ENCODE measurements at places on chromosomes 4 and X. TPM values are rescaled to one million over a fixed set of nuclear protein-coding genes. Genes with fewer than 3 reads are reported as not detected.

GRCh38 chr4:73055241-73055897, 14.1 kb downstream of the COX18 start:
- DNase-seq: no peak

DNA sequence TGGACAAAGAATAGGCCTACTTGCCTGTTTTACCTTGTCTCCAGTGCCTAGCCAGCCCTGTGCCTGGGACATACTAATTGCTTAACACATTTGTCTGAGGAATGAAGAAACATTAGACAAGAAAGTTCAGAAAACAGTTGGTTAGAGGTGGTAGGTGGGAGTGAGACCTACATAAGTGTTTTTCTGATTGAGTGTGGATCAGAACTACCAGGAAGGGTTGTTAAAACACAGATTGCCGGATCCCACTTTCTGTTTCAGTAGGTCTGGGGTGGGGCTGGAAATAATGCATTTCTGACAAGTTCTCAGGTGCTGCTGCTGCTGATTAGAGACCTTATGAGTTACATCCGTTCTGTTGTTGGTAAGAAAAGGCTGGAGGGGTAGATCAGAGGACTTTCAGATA, 5.7 kb upstream of the JADE1 start:
- DNase-seq: no peak

MAGEA11 gene
- not detected for total RNA-seq

GRCh38 chrX:78116766-78117165, 12.7 kb downstream of the PGK1 start:
- DNase-seq: no peak

DNA sequence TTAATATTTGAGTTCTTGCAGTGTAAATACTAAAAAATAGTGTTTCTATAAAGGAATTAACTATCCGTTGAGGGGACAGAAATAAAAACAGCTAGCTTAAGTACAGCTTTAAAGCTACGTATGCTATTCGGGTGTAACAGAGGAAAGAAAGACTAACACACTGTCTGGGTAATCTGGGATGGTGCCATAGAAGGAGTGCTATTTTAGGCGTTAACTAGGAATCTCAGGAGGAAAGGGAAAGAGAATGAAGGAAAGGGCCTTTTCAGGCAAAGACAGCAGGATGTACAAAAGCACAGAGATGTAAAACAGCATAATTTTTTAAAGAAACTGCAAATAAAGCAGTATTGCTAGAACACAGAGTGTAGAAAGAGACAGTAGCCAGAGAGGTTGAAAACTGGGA, 161.8 kb downstream of the RAP1GDS1 start:
- no peak for DNase-seq

GRCh38 chr4:143482840-143483239, 30.7 kb upstream of the SMARCA5 start:
- no peak for DNase-seq

DNA sequence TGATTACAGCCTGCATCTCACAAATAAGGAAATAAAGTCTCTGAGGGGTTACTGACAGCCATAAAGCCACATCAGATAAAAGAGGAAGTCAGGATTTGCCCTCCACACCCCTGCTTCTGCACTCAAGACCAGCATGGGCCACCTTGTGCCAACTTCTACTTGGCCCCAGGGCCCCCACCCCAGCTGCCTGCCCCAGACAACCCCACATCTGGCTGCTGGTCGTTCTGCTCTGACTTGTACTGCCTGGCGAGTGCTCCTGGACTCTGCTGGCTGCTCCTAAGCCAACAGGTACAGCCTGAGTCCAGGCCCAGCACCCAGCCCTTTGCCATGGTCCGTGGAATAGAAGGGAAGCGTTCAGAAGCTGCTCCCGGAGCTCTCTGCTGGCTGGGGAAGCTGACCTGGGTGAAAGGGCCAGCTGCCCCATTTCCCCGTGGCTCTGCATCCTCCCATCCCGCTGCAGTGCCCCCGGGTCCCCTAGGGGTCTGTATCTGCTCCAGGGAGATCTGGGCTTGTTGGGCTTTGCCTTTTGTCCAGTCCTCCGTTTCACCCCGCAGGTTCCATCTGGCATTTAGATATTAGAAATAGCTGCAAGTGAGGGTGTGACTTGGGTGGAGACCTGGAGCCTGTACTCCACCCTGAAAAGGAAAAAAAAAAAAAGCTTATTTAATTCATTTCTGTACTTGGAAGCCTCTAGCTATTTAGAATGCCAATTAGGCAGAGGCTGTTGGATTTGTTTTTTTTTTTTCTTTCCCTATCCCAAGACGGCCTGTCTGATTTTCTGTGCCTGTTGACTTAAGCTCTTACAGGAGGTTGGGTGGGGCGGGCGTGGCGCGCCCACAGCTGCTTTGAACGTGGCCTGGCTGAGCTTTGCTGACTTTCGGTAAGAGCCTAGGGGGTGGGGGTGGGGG, 194.7 kb downstream of the PTTG2 start:
- no peak for DNase-seq

- DNase-seq: no peak
Observed at GRCh38 chrX:111847491-111848133, 28.4 kb upstream of the TRPC5OS start.

DNA sequence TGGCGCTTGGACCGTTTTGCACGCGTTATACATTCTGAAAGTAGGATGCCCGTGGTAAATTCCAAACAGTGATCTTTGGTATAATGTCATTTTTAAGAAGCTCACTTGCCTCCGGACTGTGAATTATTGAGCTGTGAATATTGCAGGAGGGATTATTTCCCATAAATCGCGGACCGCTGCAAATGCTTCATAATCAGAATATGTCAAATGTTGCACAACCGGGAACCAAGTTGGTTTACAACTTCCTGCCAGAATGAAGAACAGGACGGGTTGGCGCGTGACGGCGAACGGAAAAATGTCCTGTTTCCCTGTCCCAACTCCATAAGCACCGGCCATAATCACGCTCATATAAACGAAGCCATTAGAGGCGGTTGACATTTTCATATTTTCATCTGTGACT, 67.6 kb downstream of the SHOX start:
- DNase-seq: no peak

RPS6KA6 gene
- total RNA-seq: 2.7 TPM

DNA sequence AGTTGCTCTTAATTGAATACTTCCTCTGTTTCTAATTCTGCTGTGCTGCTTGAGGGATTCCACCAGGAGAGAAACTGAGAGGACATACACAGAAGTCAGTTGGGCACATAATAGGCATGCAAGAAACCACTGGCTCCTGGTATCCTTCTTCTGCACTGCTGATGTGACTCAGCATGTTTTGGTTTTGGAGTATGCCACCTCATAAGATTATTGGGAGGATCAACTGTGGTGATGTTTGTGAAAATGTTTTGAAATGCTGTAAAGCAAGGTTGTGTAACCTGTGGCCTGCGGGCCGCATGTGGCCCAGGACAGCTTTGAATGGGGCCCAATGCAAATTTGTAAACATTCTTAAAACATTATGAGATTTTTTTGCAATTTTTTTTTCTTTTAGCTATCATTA, 119.6 kb downstream of the GATB start:
- DNase-seq: no peak

DNA sequence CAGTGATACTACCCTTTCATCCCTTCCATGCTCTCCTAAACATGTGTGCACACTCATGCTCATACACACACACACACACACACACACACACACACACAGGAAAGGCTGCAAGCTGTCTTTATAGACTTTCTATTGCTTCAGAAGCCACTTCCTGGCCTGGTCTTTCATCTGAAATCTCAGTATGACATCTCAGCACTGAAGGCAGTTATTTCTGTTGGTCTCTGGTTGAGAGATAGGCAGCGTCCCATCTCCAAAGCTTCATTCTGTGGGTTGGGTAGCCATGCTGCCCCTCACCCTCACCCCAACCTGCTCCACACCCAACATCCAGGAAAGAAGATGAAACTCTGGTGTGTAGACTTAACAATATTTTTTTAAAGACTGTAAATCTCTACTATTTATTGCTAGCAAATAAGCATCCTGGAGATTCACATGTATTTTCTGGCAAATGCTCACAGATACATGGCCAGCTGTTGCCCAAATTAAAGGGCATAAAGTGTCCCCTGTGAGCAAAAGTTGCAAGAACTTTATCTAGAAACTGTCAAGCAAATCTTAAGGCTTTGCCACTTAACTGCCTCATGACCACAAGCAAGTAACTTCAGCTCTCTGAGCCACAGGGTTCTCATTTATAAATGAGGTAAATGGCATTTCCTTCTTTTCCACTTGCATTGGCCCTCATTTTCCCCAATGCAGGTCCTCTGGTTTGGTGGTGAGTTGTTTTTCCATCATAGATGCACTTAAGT, 189.8 kb upstream of the AFF2 start:
- no peak for DNase-seq

DNA sequence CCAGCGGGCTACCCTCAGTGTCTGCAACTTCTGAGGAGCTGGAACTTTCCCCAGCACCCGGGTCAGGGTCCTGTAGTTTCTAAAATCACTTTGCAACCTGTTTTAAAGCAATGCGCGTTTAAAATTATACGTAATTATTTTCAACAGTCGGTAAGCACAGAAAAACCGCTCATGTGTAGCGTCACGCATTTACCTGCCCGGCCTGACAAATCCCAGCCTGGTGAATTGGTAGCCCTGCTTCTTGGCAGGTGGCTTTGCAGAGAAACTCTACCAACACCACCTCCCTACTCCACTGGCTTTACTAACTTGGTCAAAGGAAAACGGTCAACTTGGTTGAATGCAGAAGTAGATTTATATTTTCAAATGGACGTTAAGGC, 640 bp downstream of the BANK1 start:
- no peak for DNase-seq

- DNase-seq: no peak
Observed at GRCh38 chr4:54937501-54937900, 187.9 kb downstream of the KDR start.

- no peak for DNase-seq
Observed at GRCh38 chrX:5305452-5305851, 923.2 kb downstream of the NLGN4X start.

DNA sequence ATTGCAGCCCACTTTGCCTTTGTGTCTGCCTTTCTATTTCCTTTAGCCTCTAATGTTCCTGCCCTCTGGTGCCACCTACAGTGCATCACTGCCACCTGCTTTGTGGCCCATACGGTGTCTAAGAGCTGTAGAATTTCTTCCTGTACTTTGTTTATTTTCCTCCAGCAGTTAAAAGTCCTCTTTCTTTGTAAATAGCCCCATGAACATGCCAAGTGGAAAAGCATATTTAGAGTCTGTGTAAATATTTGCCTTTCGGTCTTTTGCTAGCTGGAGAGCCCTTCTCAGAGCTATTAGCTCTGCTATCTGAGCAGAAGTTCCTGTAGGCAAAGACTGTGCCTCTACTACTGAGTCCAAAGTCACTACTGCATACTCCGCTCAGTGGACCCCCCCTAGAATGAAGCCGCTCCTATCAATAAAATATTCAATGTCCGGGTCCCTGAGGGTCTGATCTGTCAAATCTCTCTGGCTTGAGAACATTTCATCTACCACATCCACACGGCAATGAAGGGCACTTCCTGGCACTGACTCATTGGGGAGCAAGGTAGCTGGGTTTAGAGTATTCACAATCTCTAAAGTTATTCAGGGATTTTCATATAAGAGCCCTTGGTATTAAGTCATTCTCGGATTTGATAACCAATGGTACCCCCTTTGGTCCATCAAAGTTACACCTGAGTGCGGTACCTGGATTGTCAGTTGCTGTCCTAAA, 36.3 kb downstream of the SULT1E1 start:
- DNase-seq: no peak

DNA sequence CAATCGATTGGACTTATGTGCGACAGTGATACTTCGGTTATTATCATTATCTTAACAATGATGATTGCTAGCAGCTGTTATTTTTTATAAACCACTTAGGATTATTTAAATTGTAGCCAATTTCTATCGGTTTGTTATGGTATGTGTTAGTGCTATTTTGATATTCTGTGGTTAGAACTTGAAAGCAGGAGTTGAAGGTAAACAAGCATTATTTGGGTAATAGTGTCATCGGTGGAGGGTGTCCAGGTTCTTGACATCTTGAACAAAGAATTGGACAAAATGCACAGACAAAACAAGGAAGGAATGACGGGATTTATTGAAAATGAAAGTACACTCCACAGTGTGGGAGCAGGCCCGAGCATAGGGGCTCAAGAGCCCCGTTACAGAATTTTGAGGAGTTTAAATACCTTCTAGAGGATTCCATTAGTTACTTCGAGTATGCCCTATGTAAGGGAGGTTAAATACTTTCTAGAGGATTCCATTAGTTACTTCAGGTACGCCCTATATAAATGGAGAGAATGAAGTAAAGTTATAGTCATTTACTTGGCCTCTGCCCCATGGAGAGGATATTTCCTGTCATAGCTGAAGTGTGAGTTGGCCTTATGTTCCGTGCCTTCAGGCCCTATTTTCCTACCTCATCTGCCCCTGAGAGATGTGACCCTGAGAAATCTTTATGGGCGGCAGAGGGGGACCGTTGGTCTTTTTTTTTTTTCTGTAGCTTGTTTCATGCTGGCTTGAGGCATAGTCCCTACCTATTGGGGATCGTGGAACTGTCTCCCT, 13.1 kb downstream of the MOB1B start:
- DNase-seq: no peak

IL13RA2 gene
- total RNA-seq: not detected

GRCh38 chrX:134738445-134738844, 80.2 kb upstream of the PLAC1 start:
- no peak for DNase-seq

- DNase-seq: no peak
Observed at GRCh38 chr4:5785806-5786680, 75.0 kb downstream of the EVC start.

DNA sequence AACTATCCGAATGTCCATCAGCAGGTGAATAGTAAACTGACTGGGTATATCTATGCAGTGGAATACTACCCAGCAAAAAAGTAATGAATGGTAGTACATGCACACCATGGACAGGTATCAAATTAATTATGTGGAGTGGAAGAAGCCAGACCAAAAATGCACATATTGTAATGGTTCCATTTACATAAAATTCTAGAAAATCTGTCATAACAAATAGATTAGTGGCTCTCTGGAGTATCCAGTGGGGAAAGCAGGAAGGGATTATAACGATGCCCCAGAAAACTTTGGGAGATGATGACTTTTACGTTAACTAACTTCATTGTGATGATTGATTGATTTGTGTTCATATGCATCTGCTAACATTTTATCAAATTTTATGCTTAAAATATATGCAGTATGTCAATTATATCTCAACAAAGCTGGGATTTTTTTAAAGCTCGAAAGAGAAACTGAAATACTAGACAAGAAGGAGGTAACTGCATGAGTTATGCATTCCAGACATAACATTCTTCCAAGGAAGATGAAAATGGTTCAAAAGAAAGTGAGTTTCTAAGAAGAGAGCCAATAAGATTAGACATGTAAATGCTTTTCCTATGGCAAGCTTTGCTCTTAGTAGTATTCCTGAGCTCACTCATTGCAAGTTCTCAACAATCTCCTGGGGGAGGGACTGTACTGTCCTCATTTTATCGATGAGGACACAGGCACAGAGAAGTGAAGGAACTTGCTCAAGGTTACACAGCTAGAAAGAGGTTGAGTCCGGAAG, 58.6 kb upstream of the MSX1 start:
- DNase-seq: no peak

- DNase-seq: no peak
Observed at GRCh38 chr4:39429476-39430334, 23.0 kb downstream of the KLB start.

- peak; percentile 92 for DNase-seq
Observed at GRCh38 chr4:3642056-3642630, 109.9 kb upstream of the LRPAP1 start.

- no peak for DNase-seq
Observed at GRCh38 chr4:41613386-41613785, 75.4 kb downstream of the LIMCH1 start.

Measured in chondrocyte (in vitro differentiated cells).